ENCODE measurements at places on chromosomes 3 and 15. TPM values are rescaled to one million over a fixed set of nuclear protein-coding genes. Genes with fewer than 3 reads are reported as not detected.

DNA sequence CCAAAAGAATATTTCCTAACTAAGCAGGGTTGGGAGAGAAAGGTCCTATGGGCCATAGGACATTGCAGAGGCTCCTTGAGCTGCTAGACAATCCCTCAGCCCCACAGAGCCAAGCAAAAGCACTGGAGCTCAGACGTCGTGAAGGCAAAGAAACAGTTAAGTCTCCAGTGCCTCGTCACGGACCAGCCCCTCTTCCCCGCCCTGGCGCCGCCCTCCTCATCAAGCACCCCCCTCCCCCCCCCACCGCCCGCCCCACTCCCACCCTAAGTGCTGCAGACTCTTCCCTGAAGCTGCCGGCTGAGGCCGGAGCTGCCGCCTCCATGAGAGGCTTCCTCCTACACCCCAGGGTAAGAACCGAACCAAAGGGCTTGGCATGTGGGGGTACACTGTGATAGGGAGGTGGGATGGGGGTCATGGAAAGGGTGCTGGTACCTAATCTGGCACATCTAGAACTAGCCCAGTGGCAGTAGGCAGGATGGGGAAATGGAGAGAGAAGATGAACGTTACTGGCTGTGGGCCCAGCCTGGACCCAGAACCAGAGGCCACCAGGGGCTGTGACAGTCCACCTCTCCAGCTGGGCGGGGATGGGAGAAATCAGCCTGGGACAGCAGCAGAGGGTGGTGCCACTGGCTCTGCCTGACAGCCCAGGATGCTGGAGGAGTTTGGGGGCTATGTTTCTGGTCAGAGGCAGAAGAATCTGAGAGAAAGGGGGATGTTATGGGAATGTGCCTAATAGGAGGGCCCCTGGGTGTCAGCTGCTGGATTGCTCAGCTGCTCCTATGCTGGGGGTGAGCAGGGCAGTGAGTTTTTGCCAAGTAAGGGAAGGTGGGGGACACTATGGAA, at the start of gene MAP1A:
TSS of gene MAP1A (plus strand) at position 255 of the 843 bp plus-strand sequence. CDS start 3,866 bp downstream, outside the sequence.
- peaks cover 6% of the 10 kb centered on the region for H3K27me3 ChIP-seq
- H3K4me1 ChIP-seq = peaks cover 21% of the 10 kb centered on the region
- no peak within 1 kb of the TSS for H3K27ac ChIP-seq
- no peaks in the 10 kb centered on the region for H3K36me3 ChIP-seq
- no peak for DNase-seq

- H3K27ac ChIP-seq = no peak overlapping the region
- H3K4me1 ChIP-seq = no peaks in the 10 kb centered on the region
Observed at GRCh38 chr15:46309914-46310313, 675.1 kb downstream of the SQOR start.

DNA sequence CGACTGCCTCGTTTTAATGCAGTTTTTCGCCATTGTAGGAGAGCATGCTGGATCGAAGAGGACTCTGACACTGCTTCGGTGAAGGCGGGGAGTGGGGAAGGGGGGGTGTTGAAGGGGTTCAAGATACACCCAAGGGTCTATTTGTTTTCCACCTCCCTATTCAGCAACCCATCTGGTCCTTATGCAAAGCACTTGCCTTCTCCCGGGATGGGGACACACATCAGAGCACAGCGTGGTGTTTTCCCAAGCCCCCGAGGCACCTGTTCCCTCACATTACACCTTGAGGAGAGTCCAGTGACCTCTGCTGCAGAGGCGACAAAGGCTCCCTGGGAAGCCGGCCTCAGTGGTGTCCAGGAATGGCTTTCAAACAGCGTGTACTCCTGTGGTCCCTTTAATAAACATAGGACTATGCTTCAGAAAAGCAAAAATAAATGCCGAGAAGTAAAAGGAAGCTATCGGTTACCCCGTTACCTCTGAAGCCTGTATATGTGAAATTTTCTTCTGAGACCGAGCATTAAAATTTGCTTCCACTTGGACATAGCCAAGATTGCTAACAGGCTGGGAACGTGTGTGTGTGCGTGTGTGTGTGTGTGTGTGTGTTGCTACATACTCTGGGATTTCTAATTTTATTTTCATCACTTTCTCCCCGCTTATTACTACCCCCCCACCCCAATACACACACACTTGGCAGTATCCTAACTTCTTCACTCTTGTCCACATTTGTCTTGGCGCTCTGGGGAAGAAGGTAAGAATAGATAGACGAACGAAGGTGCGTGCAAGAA, 53.2 kb downstream of the CCDC54 start:
- no peaks in the 10 kb centered on the region for H3K36me3 ChIP-seq
- H3K27ac ChIP-seq = no peak overlapping the region
- no peak for DNase-seq
- peaks cover 3% of the 10 kb centered on the region for H3K27me3 ChIP-seq
- H3K4me1 ChIP-seq = peaks cover 20% of the 10 kb centered on the region
- H3K4me3 ChIP-seq = peak overlapping the region; percentile 75

DPPA2 gene
- not detected for total RNA-seq

Measured in endothelial cell of umbilical vein (primary cell).